ENCODE measurements at places on chromosomes 4 and X.

GRCh38 chr4:87055311-87055710 lies 120.5 kb downstream of the AFF1 start:
- DNase-seq = peak; percentile 47

GRCh38 chr4:66927937-66928336 lies 617.4 kb downstream of the CENPC start:
- no peak for DNase-seq

DNA sequence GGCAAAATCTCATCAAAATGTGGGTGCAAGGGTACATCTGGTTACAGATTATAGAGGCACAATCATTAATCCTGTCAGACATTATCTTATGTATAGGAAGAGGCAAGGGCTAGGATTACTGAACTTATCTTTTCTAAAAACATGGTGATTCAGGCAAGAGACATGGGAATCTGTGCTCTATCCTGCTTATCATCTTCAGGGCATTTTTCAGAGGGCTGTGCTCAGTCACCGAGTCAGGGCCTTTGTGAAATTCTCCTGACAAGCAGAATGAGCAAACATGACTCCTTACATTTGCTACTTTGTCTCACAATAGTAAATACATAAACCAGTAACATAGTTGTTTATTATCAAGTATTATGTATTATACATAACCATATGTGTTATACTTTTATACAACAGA lies 84.2 kb upstream of the KCTD8 start:
- DNase-seq = no peak

- DNase-seq = no peak
These were observed 85.4 kb downstream of the CBR4 start for GRCh38 chr4:168924667-168925066.

- DNase-seq = peak; percentile 63
These were observed 657.2 kb upstream of the DIAPH2 start for GRCh38 chrX:96027407-96027806.

- DNase-seq = no peak
These were observed 1.2 kb downstream of the NPNT start for GRCh38 chr4:105896461-105896942.

GRCh38 chrX:15909605-15910004 lies 55.0 kb upstream of the AP1S2 start:
- DNase-seq = no peak

DNA sequence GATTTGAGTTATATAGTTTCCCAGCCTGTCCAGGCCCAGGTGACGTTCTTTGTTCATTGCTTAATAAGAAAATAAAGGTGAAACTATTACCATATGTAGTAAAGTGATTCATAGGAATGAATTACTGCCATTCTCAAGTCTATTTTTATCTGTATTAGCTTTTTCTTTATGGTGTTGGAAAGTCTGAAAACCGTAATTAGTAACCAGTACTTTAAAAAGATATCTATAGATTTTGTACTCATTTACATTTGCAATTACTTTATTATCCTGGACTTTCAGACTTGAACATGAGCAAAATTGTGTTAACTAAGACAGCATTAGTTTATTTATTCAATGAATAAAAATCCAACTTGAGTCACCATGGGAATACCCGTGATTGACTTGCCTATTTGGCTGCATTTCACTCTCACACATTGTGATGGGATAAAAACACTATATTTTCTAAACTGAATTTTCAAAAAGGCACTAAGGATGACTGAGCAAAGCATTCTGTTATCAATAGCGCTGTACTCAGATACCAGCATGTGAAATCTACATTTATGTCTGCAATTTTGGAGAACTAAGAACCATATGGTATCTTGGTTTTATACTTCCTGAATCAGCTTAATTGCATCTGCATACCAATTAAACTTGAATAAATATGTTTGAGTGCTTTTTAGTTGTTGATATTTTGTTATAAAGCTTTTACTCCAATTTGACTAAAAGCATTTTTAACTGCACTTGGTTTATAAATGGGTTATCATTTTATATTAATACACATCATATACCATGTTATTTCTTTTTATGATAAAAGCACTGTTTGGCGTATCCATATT lies 154.6 kb downstream of the CCSER1 start:
- DNase-seq = no peak

- no peak for DNase-seq
These were observed 48.4 kb upstream of the SPANXN2 start for GRCh38 chrX:143768976-143769375.

GRCh38 chr4:143381189-143382118 lies 44.8 kb downstream of the GAB1 start:
- peak; percentile 53 for DNase-seq

DNA sequence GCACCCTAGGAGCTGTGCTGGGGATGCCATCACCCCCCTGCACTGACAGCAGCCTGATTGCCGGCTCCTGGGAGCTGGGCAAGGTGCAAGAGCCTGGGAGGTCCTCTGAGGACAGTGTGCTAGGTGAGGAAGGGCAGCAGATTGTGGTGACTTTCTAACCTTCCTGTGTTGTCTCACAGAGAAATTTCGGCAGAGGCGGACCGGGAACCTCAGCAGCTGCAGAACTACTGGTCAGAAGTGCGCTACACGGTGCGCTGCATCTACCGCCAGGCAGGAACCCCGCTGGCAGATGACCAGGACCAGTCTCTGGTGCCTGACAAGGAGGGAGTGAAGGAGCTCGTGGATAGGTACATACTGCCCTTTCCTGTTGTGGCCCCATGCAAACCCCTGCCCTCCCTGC lies 89.8 kb downstream of the FAM193A start:
- DNase-seq = no peak

DNA sequence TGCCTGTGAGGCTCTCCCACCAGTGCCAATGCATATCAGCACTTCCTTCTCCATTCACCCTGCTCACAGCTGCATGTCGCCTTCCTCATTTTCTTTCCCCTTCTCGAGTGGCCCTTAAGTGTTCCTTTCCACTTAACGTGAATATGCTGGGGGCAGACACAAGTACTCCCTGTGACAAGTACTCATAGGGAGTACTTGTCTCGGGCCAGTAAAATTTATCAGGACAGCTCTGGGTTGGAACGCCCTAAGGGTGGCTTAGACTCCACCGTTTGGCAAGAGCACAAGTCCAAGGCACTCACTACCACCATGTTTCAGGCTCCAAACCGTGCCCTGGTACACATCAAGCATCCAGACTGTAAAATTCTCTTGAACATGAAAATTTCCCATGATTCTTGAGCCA lies 3.9 kb upstream of the LDOC1 start:
- no peak for DNase-seq

DNA sequence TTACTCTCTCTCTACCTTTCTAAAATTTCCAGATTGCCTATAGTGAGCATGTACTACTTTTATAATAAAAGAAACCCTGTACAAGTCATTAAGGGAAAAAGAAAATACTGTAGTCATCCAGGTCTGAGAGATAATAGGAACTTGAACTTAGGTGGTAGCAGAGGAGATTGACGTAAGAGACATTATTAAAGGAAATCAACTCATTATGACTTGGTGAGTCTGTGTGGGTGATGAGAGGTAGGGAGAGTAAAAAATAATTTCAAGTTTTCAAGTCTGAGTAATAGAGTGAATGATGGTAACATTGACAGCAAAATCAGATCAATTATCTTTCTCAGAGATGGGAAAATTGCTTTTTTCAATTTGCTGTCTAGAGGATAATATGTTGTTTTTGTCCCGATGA lies 44.0 kb upstream of the ZCCHC12 start:
- no peak for DNase-seq

DNA sequence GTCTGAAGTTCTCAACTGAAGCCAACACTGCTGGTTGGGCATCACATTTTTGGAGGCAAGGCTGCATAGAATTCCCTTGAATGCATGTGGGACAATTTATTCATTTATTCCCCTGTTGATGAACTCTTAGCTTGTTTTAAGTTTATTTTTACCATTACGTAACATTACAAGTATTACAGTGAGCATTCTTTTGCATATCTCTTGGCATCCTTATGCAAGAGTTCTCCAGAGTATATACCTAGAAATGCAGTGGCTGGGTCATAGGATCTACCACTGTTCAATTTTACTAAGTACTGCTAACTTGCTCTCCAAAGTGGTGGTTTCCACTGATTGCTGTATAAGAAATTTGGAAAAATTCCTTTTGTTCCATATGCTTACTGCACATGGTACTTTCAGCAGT lies 66.5 kb downstream of the UCHL1 start:
- DNase-seq = no peak

GRCh38 chr4:101791182-101791558 lies 640 bp downstream of the BANK1 start:
- no peak for DNase-seq
